ENCODE measurements at places on chromosomes 3 and 15.

DNA sequence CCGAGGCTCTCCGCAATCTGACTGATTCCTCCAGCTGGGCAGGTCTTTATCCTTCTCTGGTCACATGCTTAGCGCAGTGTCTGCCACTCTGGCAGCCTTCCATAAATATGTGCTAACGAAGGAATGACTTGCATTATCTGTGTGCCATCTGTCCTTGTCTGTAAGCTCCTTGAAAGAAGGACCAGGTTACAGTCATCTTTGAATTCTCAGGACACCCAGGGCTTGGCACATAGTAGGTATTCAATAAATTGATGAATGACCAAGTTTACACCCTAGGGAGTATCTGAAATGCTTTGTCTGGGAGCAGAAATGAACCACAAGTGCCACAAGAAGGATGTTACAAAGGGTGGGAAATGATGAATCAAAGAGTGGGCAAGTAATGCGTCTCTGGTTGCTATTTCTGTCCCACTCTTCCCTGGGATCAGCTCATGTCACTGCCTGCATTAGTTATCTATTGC lies 16.5 kb upstream of the FAM3D start:
- DNase-seq, result peak; percentile 76

DNA sequence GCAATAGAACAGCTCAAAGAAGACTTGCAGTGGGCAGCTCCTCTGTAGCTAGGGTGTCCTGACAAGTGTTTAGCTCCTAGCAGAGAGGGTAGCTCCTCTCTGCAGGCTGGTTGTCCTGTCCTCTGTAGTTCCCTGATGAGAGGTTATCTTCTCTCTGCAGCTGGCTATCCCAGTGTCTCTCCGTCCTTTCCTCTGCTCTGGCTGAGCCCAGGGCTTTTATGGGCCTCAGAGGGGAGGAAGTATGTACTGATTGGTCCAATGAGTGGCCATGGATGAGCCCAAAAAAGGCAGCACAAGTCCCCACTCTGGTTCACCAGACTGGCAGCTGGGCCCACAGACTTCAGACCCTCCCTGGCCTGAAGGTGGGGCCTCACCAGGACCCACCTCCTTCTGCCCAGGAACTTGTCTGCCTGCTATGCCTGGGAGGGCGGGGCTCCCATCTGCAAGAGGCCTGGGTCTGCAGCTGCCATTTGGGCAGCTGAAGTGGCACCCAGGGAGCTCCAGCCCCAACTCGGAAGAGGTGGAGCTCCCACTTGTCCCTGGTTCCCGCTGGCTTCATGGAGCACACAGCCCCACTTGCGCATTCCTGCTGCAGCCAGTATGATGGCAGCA lies 27.2 kb upstream of the MEX3B start:
- DNase-seq, result no peak

- DNase-seq, result no peak
Measured at GRCh38 chr3:189311521-189311920, 139.8 kb downstream of the TPRG1 start.

DNA sequence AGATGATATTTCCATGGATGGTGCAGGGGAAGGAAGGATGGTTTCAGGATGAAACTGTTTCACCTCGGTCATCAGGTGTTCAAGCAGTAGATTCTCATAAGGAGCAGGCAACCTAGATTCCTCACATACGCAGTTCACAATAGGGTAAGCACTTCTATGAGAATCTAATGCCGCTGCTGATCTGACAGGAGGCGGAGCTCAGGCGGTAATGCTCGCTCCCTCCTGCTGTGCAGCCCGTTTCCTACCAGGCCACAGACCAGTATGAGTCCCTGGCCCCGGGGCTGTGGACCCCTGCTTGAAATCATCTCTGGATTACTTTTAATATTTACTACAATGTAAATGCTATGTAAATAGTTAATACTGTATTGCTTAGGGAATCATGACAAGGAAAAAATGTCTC lies 241.8 kb downstream of the ROBO2 start:
- no peak for DNase-seq

- no peak for DNase-seq
Measured at GRCh38 chr3:50815844-50816243, 141.1 kb downstream of the DOCK3 start.

- DNase-seq, result peak; percentile 41
Measured at GRCh38 chr15:83694536-83694935, 40.6 kb downstream of the ADAMTSL3 start.

GRCh38 chr3:72485641-72486040 lies 362.6 kb downstream of the SHQ1 start:
- peak; percentile 43 for DNase-seq

DNA sequence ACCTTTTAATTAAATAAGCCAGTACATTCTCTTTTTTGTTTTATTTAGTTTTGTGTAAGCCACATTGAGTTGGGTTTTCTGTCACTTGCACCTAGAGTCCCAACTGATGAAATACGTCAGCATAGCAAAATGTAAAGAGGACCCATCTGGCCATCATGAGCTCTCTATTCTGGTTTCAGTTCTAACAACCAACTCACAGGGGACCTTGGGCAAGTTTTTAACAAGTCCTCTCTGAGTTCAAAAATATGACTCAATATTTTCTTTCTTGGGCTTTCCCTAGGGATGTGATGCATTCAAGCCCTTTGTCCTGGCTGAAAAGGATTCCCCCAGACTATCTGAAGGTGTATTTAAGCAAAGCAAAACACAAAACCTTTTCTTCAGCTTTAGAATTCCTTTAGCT lies 32.9 kb downstream of the PLCH1 start:
- no peak for DNase-seq

GRCh38 chr15:97691799-97692198 lies 268.7 kb upstream of the ARRDC4 start:
- no peak for DNase-seq

- no peak for DNase-seq
Measured at GRCh38 chr3:172542999-172543398, 19.8 kb upstream of the TNFSF10 start.

GRCh38 chr3:188604651-188605050 lies 450.7 kb downstream of the LPP start:
- DNase-seq, result no peak

GRCh38 chr3:195522254-195523023 lies 20.7 kb downstream of the PPP1R2 start:
- no peak for DNase-seq

DNA sequence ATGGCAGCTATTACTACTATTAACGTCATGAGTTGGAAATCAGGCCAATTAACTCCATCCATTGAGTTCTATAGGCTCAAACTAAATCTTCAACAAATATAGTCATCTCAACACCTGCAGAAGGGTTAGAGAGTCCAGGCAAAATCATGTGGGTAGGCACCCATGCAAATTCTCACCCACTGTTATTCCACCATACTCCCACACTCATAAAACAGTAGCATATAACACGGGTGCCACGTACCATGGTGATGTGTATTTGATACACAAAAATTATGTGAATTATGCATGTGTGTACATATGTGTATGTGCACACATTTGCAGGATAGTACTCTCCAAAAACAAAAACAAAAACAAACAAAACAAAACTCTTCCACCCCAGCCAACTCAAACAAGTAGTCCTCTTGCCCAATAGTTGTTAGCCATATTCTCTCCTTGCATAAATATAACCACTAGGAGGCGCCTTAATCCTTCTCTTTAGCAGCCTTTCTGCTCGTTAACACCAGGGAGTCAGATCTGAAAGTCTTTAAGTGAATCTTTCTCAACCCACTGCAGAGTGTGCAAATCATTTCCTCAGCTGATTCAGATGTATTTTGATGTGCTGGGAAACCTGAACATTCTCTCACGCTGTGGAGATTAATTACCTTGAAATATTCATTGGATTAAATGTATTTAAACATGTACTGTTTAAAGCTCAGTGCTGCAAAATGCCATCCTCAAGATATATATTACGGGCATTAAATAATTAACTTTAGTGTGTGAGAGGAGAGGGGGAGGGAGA lies 38.0 kb upstream of the COPB2 start:
- no peak for DNase-seq

DNA sequence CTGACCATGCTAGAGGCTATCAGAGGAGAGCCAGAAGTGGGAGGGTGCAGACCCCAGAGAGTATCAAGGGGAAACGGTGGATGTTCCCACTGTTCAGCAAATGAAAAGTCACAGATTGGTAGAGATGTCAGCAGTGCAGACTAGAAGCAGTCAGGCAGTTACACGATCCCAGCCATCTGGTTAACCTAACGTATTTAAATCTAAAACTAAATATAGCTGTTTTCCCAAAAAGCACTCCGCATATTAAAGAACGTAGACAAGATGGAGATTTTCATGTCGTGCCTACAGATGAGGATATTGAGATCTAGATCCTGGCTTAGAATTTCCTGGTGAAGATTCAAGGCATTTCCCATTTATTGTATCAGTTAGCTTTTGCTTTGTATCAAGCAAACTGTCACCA lies 25.2 kb downstream of the PXYLP1 start:
- no peak for DNase-seq

- no peak for DNase-seq
Measured at GRCh38 chr3:59064276-59064675, 14.5 kb upstream of the CFAP20DC start.

DNA sequence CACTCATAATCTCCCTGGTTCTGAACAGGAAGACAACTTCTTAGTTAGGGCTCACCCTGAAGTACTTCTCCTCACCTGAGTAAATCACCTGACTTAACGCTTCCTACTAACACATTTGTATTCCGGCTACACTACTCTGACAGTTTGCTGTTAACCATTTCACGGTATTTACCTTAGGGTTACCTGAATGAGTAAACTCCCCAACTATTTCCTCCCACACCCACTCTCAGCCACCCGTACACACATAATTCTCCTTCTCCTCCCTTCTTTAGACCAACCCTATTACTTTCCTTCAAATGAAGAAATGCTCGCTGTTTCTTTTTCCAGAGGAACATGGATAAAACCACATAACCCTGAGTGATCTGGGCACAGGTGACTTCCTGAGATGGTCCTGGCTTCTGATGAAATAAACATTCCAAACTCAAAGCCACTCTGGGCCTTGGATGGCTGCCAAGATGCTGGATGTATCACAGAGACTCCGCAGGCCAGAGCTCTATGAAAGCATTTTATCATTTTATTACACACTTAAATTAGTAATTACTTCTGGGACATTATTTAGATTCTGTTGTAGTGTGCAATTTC lies 183.6 kb upstream of the ATP11B start:
- DNase-seq, result no peak

- DNase-seq, result no peak
Measured at GRCh38 chr3:125002414-125003368, 53.1 kb downstream of the HEG1 start.

GRCh38 chr3:150409512-150410310 lies 1.6 kb downstream of the TSC22D2 start:
- peak; percentile 88 for DNase-seq

- no peak for DNase-seq
Measured at GRCh38 chr3:149579161-149579560, 78.7 kb downstream of the WWTR1 start.

DNA sequence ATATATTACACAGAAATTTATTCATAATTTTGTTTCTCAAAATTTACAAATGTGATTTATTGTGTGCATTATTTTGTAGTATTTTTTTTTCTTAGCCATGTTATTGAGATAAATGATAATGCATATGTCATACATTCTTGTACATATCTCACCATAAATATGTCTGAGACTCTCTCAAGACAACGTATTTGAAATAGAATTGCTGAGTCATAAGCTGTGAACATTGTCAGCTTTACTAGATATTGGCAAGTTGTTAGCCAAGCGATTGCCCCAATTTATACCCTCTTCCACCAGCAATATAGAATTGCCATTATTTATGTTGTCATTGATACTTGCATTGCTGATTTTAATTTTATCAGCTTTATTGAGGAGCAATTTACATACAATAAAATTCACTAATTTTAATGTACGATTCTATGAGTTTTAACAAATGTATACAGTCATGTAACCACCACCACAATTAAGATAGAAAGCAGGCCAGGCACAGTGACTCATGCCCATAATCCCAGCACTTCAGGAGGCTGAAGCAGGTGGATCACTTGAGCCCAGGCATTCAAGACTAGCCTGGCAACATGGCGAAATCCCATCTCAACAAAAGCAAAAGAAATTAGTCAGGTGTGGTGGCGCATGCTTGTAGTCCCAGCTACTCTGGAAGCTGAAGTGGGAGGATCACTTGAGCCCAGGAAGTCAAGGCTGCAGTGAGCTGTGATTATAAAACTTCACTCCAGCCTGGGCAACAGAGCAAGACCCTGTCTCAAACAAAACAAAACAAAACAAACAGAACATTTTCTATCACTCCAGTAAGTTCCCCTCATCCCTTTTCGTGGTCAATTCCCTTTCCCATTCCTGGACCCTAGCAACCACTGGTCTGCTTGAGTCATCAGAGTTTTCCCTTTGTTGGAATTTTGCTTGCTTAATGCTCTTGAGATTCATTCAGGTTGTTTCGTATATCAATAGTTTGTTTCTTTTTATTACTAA lies 373.1 kb downstream of the MFSD1 start:
- DNase-seq, result no peak

DNA sequence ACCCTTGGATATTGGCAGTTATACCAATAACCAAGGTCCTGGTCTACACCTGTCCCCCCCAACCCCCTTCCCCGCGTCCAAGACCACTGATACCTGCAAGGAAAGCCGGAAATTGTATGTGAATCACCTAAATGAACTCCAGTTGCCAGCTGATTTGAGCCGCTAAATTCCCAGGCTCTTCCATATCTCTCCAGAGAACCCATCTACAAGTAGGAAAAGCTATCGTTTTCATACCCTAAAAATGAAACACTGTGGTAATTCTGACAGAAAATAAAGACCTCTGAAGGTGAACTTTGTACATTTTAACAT lies 114.2 kb upstream of the ICE2 start:
- no peak for DNase-seq

DNA sequence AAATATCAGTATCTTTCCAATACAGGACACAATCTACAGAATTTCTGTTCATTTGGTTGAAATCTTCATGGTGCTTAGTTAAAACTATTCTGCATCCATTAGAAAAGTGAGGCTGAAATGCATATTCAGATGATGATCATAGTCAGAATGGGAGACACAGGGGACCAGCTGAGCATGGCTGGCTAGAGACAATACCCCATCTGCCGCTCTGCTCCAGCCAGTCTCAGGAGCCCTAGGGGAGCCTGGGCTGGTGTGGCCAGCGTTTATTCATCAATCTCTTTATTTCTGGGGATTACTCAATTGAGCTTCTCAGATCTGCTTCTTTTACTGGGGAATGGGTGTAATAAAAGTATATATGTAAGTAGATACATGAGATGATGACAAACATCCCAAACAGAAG lies 470.9 kb upstream of the CDIN1 start:
- DNase-seq, result no peak

DNA sequence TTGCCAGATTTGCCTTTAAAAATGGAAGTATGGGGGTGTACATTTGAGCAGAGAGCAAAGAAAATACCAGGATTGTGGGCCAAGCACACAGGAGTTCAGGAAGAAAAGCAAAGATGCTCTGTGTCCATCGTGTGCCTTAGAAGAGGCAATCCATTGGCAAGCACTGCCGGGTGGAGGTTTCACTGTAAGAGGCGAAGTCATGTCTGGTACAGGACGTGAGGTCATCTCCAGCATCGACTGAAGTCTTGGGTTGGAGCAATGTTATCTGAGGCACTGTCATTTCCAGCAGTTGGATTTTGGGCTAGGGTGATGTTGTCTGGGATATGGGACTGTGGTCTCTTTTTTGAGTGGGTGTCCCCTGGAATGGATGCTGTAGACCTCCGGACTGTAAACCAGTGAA lies 4.8 kb upstream of the RGMA start:
- no peak for DNase-seq

GRCh38 chr15:88843334-88843733 lies 40.1 kb downstream of the ACAN start:
- no peak for DNase-seq

- DNase-seq, result no peak
Measured at GRCh38 chr3:149643963-149644362, 13.9 kb downstream of the WWTR1 start.

- no peak for DNase-seq
Measured at GRCh38 chr3:113954091-113954685, 6.4 kb downstream of the ZDHHC23 start.

- DNase-seq, result no peak
Measured at GRCh38 chr3:72595927-72596610, 252.2 kb downstream of the SHQ1 start.

All from right hindlimb (tissue), 1 donor.